ENCODE measurements at places on chromosomes 4 and X.

GRCh38 chr4:145930592-145930991, 8.0 kb downstream of the ZNF827 start:
- DNase-seq, result no peak

- no peak for DNase-seq
Measured at GRCh38 chr4:95157596-95157995, 391.2 kb downstream of the UNC5C start.

DNA sequence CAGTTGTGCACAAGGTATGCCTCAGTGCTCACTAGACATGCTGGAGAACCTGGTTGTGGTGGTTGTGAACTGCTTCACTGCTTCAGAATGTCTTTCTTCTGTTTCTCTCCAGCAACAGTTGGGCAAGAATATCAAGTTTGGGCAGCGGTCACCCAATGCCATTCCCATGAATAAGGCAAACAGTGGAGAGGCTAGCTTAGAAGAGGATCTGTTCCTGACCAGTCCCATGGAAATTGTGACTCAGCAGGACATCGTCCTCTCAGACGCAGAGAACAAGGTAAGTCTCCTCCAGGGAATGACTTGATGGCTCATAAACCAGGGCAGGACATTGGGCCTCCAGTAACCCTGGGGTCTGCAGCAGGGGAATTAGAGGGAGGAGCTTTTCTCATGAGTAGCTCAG, 79.9 kb downstream of the AASDH start:
- DNase-seq, result no peak

- DNase-seq, result no peak
Measured at GRCh38 chr4:55611358-55612059, 19.5 kb upstream of the PDCL2 start.

DNA sequence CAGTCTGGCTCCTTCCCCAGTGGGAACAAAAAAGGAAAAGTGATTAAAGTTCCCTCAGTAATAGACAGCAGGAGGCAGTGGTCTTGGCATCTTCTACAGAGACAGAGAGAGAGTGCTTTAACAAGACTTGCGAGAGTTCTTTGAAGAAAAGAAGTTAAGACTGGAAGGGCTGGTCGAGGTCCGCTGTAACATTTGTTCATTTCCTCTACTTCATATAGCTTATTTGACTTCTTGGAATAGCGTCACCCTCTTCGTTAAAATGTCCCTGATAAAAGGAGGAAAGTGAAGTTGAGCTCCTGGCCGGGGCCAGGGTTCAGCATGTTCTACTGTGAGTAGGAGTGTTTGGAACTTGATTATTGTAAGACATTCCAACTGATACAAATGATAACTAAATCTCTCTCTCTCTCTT, 179.8 kb downstream of the SLIT2 start:
- DNase-seq, result no peak

DNA sequence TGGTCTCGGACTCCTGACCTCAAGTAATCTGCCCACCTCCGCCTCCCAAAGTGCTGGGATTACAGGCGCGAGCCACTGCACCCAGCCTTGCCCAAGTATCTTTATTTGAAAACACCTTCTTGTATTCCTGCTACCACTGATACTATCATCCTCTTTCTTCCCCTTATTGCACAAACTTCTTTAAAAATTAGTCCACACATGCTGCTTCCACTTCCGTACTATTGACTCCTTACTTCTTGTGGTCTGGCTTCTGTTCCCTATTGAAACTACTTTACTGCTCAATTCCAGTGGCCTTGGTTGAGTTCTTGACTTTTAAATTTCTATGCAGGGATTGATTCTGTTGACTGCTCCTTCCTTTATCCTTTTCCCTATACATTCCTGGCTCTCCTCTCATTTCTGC, 38.8 kb downstream of the MTM1 start:
- no peak for DNase-seq

- no peak for DNase-seq
Measured at GRCh38 chr4:99586797-99587196, 12.2 kb downstream of the MTTP start.

DNA sequence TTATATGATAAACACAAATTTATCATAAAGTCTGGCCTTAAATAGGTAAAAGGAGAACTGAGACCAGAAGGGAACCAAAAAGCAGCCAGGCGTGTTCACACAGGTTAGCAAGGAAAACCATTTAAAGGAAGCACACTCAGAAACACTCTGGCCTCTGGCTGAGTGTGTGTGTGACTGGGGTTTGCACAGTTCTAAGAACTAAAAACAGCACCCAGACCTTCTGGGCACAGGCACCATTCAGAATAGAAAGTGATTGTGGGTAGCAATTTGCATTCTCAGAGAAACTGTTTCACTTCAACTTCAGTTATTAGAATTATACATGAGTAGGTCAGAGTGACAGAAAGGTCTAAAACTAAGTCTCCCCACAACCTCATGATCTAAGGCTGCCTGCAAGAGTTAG, 10.0 kb downstream of the GPR82 start:
- DNase-seq, result no peak

- DNase-seq, result no peak
Measured at GRCh38 chr4:88706574-88706973, 8.9 kb upstream of the NAP1L5 start.

GRCh38 chr4:106165351-106166010, 150.5 kb downstream of the TBCK start:
- no peak for DNase-seq

DNA sequence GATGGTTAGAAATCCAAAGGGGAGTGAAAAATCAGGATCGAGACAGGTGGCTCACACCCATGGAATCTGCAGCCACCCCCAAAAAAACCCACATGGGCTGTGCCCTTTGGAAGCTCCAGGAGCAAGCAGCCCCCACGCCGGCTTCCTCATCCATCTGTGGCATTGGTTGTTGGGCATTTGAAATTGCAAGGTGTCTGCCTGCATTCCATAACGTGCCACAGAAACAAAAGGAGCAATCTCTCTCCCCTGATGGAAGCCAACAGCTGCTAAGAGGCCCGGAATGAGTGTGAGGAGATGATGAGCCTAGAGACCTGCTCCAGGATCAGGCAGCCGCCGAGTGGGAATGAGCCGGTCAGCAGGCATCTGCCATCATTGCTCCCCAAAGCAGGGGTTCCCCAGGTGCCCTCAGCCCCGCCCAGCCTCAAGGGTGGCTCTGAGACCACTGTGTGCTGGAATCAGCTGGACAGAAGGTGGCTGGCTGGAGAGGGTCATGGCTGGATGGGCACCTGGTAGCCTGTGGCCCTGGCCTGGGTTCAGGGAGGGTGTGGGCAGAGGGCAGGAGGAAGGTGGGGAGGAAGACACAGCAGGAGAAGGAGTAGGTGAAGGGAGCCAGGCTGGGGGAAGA, 113.2 kb downstream of the CRLF2 start:
- no peak for DNase-seq

- DNase-seq, result no peak
Measured at GRCh38 chrX:150712619-150713018, 19.4 kb downstream of the MTMR1 start.

GRCh38 chr4:24282446-24282845, 301.9 kb downstream of the DHX15 start:
- no peak for DNase-seq

- no peak for DNase-seq
Measured at GRCh38 chr4:15689540-15689939, 7.9 kb downstream of the FAM200B start.

- DNase-seq, result no peak
Measured at GRCh38 chrX:17859609-17860178, 1.4 kb downstream of the RAI2 start.

- no peak for DNase-seq
Measured at GRCh38 chrX:69143530-69143929, 21.7 kb downstream of the PJA1 start.

DNA sequence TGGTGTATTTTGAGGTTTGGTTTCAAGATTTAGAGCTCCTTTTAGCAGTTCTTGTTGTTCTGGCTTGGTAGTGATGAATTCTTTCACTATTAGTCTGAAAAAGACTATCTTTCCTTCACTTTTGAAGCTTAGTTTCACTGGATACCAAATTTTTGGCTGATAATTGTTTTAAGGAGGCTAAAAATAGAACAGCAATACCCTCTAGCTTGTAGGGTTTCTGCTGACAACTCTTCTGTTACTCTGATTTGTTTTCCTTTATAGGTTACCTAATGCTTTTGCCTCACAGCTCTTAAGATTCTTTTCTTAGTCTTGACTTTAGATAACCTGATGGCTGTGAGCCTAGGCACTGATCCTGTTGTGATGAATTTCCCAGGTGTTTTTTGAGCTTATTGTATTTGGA, 33.6 kb upstream of the HEPH start:
- DNase-seq, result no peak

DNA sequence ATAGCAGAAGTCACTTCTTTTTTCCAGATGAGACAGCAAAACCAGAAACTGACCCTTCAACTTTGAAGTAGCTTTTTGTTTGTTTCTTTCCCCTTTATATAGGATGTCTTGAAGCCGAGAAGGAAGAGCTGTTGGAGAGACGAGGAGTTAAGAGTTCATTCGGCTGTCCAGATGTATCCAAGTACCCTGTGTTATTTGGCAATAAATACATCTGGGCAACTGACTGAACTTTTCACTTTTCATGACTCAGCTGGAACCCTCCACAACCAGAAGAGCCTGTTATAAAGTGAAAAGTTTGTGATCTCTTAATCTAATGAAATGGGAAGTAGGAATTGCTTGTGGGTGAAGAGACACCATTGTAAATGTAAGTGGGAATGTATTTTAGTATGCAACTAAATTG, 131.2 kb downstream of the HTR2C start:
- DNase-seq, result no peak

- DNase-seq, result no peak
Measured at GRCh38 chr4:26226629-26227376, 94.0 kb upstream of the RBPJ start.

GRCh38 chr4:100289946-100290345, 99.7 kb upstream of the DDIT4L start:
- no peak for DNase-seq

- DNase-seq, result no peak
Measured at GRCh38 chr4:100493756-100494155, 24.1 kb downstream of the EMCN start.

DNA sequence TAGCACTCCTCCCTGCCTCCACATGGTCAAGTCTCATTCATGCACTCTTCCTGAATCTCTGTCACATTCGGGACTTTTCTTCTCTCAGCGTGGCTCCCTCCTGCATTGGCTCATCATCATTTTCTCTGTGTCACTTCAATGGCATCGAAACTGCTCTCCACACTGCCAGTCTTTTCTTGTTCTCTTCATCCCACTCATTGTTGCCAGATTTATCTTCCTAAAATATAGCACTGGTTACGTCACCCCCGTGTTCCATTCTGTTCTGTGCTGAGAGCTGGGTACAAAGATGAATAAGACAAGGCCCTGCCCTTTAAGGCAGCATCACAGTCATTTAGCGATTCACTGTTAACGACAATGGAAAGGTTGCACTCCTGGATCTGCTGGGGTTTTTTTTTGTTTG, 174.4 kb upstream of the TBC1D9 start:
- DNase-seq, result no peak

- DNase-seq, result no peak
Measured at GRCh38 chrX:71292669-71293365, 8.7 kb upstream of the ITGB1BP2 start.

DNA sequence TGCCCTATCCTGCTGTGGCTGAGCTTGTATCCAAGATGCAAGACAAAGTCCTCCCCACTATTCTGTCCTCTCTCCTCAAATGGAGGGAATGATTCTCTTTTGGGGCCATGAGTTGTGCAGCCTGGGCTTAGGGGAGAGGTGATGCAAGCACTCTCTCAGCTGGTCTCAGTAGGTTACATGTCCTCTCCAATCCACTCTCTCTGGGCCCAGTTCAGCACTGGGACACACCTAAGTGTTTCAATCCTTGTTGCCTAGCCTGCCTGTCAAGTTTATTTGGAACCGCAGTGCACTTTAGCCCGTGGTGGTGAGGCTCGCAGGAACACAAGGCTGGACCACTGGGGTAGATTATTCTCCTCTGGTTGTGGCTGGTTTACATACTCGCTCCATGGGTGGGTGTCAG, 23.8 kb upstream of the TMPRSS11D start:
- DNase-seq, result no peak

DNA sequence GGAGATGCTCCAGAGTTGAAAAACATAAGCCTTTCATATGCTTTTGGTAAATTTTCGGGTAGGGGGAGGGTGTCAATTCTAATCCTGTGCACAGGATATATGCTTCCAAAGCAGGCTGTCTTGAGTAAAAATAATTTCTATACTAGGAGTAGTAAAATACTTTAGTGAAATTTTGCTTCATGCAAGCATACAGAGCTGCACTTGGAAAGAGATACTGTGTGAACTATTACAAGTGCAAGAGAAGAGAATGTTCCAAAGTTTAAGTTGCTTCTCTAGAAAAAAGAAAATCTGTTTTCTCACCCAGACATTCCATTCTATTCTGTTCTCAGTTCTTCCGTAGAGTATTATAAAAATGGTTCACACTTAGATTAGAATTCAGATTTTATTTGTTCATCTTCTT, 324.6 kb upstream of the AADAT start:
- no peak for DNase-seq

DNA sequence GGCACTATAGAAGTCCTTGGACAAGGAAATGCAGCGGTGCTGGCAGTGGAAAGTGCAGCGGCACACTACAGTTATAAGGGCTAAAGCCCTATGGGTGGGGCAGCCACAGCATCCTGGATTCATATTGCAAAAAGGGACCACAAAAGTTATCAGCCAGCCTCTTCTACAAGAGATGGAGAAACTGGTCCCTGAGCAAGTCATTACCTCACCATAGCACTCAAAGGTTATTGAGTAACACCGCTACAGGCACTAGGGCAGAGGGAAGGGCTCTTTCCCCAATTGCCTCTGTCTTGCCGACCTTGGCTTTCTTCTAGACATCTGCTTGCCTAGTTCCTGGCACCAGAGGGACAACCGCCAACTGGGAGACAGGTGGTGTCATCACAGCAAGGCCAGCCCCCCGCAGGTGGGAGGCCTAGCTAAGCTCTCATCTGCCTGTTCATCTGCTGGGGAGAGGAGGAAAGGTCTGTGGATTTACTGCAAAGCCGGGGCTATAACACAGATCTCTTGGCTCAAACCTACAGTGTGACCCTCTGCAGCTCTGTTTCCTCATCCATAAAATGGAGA, 600.0 kb downstream of the BCOR start:
- DNase-seq, result no peak

Measured in stimulated activated CD4-positive, alpha-beta T cell treated with anti-CD3 and anti-CD28 coated beads, Interleukin-12 subunit alpha, Interleukin-12 subunit beta, amount 100 ng/mL, for 4 hours (primary cell).